ENCODE measurements at places on chromosomes 1 and 21. TPM values are rescaled to one million over a fixed set of nuclear protein-coding genes. Genes with fewer than 3 reads are reported as not detected.

Gene NTRK1
- not detected for total RNA-seq

Gene TTC22
- 8.8 TPM for total RNA-seq

Gene LRRC7
- 10.6 TPM for total RNA-seq

Gene BACE2
- total RNA-seq: 8.8 TPM

Gene SUSD4
- 31.4 TPM for total RNA-seq

Gene APOBEC4
- not detected for total RNA-seq

- H3K27me3 ChIP-seq: no peaks in the 10 kb centered on the region
- H3K4me1 ChIP-seq: no peaks in the 10 kb centered on the region
- H3K27ac ChIP-seq: no peak overlapping the region
Measured at GRCh38 chr1:229024528-229025130, 246.3 kb upstream of the RAB4A start.

DNA sequence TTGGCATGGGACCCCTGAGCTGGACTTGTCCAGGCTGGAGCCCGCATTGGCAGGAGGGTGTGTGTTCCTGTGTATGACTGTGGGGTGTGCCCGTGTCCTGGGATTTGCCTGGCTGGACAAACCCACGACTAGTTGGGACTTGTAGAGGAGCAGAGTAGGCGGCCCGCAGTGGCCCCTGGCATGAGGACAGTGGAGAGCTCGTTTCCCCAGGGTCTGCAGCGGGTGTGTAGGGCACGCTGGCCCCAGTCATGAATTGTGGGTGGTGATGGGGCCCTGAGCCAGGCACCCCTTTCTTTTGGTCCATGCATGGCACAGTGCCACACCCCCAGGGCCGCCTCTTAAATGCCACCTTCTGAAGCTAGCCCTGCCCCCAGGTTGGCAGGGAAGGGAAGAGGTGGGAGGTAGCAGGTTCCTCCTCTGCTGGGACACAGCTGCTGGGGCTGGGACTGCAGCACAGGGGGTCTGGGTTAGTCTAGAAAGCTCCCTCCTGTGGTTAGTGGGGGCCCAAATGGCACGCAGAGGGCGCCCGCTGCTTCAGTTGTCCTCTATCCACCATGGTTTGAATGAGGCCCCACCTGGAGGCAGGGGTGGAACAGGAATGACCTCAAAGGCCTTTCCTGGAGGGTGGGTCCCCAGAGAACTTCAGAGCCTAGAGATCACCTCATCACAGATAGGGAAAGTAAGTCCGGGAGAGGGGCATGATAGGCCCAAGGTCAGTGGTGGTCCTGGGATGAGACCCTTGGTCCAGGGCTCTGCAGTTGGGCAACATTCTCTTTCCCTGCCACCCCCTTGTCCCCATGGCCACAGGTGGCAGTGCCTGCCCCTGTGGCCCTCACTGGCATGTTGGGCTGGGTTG, 4.1 kb downstream of the CROCC start:
- H3K4me1 ChIP-seq: no peaks in the 10 kb centered on the region
- H3K4me3 ChIP-seq: no peak overlapping the region

DNA sequence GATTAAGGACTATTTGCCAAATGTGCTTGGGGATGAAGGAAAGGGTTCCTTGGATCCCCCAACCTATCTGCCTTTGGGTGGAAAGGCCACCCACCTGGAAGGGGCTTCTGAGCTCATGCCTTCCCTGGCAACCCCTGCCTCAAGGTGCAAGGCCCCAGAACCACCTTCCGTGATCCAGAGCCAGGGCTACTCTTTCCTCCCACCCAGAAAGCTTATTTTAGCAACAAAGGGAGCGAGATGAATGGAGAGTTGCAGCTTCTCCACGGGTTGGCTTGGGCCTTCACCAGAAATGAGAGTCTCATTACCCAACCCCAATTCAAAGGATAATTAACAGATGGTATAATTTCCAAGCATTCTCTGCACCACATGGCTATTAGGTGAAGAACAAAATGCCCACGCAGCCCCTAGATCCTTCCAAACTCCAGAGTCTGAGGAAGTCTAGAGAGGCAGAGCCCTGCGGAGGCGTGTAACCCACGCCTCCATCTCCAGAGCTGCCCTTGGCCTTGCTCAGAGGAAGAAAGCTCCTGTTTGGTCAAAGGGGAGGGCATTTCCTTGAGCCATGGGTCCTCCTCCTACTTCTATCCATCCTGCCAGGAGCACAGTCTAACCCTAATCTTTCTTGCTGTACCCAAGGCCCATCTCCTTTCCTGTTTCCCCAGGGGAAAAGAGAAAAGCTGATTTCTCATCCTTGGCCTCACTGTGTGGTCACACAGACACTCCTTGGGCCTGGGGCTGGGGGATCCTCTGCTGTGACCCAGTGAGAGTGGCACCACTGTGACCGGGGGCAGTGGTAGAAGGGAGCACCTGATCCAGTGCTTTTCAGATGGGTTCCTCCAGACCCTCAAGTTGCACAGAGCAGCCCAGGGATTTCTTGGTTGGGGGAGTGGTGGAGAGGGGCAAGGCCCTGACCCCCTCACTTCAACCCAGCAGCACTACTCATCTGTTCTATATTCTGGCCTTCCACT, 1.7 kb upstream of the CELSR2 start:
- no peaks in the 10 kb centered on the region for H3K36me3 ChIP-seq
- peaks cover 4% of the 10 kb centered on the region for H3K4me1 ChIP-seq
- H3K27me3 ChIP-seq: no peaks in the 10 kb centered on the region
- no peak for DNase-seq

- H3K36me3 ChIP-seq: no peaks in the 10 kb centered on the region
- peaks cover 7% of the 10 kb centered on the region for H3K4me1 ChIP-seq
Measured at GRCh38 chr21:44523567-44524413, 16.2 kb downstream of the KRTAP10-1 start.

DNA sequence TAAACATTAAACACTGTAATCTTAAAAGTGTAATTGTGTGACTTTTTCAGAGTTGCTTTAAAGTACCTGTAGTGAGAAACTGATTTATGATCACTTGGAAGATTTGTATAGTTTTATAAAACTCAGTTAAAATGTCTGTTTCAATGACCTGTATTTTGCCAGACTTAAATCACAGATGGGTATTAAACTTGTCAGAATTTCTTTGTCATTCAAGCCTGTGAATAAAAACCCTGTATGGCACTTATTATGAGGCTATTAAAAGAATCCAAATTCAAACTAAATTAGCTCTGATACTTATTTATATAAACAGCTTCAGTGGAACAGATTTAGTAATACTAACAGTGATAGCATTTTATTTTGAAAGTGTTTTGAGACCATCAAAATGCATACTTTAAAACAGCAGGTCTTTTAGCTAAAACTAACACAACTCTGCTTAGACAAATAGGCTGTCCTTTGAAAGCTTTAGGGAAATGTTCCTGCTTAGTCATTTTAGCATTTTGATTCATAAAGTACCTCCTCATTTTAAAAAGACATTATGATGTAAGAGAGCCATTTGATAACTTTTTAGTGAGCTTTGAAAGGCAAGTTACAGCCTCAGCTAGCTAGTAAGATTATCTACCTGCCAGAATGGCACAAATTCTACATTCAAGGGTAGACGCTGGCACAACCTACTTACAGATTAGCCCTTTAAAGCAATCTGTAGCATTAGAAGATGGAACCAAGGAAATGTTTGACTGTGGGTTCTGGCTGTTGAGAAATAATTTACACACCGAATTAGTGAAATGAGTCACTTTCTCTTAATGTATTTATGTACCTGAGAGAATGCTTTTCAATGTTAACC, 9.4 kb downstream of the SOD1 start:
- DNase-seq: no peak
- H3K36me3 ChIP-seq: peaks cover 4% of the 10 kb centered on the region
- H3K27ac ChIP-seq: no peak overlapping the region
- no peak overlapping the region for H3K4me3 ChIP-seq
- H3K27me3 ChIP-seq: no peaks in the 10 kb centered on the region

- H3K4me1 ChIP-seq: peaks cover 9% of the 10 kb centered on the region
- H3K27ac ChIP-seq: no peak overlapping the region
- no peaks in the 10 kb centered on the region for H3K36me3 ChIP-seq
- no peak for DNase-seq
- no peak overlapping the region for H3K4me3 ChIP-seq
- no peaks in the 10 kb centered on the region for H3K27me3 ChIP-seq
Measured at GRCh38 chr21:19197950-19198349, 794.4 kb upstream of the TMPRSS15 start.

GRCh38 chr1:5622412-5622811, 369.8 kb downstream of the NPHP4 start:
- no peak overlapping the region for H3K4me3 ChIP-seq
- H3K36me3 ChIP-seq: no peaks in the 10 kb centered on the region
- no peaks in the 10 kb centered on the region for H3K4me1 ChIP-seq
- DNase-seq: no peak

GRCh38 chr1:209463441-209463840, 120.1 kb upstream of the CAMK1G start:
- H3K36me3 ChIP-seq: no peaks in the 10 kb centered on the region
- H3K4me1 ChIP-seq: no peaks in the 10 kb centered on the region
- no peak overlapping the region for H3K4me3 ChIP-seq
- no peaks in the 10 kb centered on the region for H3K27me3 ChIP-seq
- DNase-seq: no peak

DNA sequence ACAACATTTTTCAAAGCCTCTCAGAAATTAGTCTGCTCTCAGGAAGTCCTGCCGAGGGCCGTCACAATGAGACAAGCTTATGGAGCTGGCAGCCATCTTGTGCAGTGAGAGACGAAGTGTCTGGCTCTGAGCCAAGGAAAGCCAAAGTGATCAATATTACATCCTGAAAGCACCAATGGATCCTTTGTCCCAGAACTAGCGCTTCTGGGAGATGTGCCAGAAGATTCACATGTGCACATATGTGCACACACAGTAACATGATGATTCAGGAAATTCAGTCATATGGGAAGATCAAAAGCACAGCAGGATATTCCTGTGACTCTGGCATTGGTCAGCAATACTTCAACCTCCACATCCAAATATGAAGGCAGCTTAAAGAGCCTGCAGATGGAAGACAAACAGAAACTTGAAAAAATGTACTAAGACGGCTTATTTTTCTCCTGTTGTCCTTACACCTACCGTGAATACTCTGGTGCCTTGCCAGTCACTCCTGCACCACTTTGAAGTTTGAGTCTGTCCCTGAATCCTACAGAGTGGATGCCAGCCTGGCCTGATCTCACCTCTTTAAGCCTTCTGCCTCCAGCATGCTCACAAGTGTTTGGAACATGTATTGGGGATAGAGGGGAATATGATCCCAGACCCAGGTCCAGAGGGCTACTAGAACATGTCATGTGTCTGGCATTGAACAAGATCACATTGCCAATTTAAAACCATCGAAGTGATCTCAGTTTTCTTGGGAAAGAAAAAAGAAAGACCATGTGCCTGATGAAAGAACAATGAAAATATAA, 44.5 kb upstream of the PRRX1 start:
- H3K4me1 ChIP-seq: no peaks in the 10 kb centered on the region
- no peaks in the 10 kb centered on the region for H3K36me3 ChIP-seq
- no peak overlapping the region for H3K4me3 ChIP-seq

- no peaks in the 10 kb centered on the region for H3K36me3 ChIP-seq
- DNase-seq: no peak
- H3K27ac ChIP-seq: no peak overlapping the region
- H3K4me3 ChIP-seq: no peak overlapping the region
- no peaks in the 10 kb centered on the region for H3K4me1 ChIP-seq
- H3K27me3 ChIP-seq: no peaks in the 10 kb centered on the region
Measured at GRCh38 chr1:50328552-50328951, 94.7 kb downstream of the DMRTA2 start.

GRCh38 chr1:3690282-3691065, 38.2 kb downstream of the TP73 start:
- DNase-seq: no peak
- no peak overlapping the region for H3K4me3 ChIP-seq
- no peak overlapping the region for H3K27ac ChIP-seq
- no peaks in the 10 kb centered on the region for H3K27me3 ChIP-seq
- H3K36me3 ChIP-seq: no peaks in the 10 kb centered on the region

- no peaks in the 10 kb centered on the region for H3K4me1 ChIP-seq
- no peaks in the 10 kb centered on the region for H3K27me3 ChIP-seq
- H3K27ac ChIP-seq: no peak overlapping the region
- no peaks in the 10 kb centered on the region for H3K36me3 ChIP-seq
- DNase-seq: no peak
- no peak overlapping the region for H3K4me3 ChIP-seq
Measured at GRCh38 chr1:158199849-158200248, 19.2 kb downstream of the CD1D start.

DNA sequence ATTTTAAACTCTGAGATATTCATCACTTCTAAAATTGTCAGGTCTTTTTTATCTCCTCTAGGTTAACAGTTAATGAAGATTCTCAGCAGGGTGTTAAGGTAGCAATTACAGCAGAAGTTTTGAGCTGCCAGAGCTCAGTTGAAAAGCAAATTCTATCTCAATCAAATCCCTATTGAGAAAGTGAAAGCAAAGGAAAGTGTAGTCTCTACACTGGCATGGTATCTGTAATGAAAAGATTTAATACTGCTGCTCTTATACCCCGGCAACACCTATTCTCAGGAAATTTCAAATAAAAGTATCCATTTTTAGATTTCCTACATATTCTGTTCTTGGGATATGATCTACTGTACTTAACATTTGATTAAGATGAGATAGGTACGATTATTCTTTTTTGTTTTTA, 913.5 kb downstream of the MRPL39 start:
- H3K27me3 ChIP-seq: no peaks in the 10 kb centered on the region
- no peak overlapping the region for H3K27ac ChIP-seq
- no peak for DNase-seq
- H3K36me3 ChIP-seq: no peaks in the 10 kb centered on the region
- no peaks in the 10 kb centered on the region for H3K4me1 ChIP-seq

DNA sequence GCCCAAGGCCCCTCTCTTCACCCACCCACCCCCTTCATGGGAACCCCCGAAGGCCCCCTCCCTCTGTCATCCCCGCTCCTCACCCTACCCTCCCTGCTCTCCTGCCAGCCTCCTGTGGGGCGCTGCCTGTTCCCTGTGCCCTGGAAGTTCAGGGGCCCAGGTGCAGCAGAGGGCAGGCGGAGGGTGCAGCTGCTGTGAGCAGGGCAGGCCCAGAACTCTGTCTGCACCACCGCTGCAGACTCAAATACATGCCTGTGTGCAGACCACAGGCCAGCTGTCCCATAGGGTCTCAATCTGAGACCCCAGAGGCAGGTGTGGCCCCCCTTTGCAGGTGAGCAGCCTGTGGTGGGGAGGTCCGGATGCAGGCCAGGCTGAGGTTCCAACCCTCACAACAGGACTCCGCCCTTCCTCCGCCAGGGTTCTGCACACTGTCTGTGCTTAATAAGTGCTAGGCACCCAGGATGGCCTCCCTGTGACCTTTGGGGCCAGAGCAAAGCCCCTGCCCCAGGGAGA, 62.5 kb downstream of the WNT9A start:
- H3K4me3 ChIP-seq: no peak overlapping the region
- no peak overlapping the region for H3K27ac ChIP-seq
- H3K27me3 ChIP-seq: no peaks in the 10 kb centered on the region
- H3K36me3 ChIP-seq: no peaks in the 10 kb centered on the region

DNA sequence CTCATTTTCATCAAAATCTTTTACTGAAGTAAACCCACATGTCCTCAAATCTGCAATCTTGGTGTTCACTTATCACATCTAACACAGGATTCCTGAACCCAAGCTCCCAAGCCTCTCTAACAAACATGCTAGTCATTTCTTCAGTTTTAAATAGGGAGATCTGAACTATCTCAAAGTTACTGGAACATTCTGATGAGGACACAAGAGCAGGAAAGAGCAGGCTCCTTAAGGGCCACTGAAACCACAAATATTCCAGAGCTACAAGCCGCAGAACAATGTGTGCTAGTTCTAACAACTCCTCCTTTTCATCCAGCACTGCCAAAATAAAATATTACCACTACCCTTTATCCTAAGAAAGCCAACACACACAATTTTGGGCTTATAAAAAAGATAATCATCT, 38.9 kb downstream of the WARS2 start:
- no peak for DNase-seq
- H3K27me3 ChIP-seq: no peaks in the 10 kb centered on the region
- H3K36me3 ChIP-seq: no peaks in the 10 kb centered on the region
- no peak overlapping the region for H3K27ac ChIP-seq

All from Caco-2 (cell line).